ENCODE measurements at places on chromosomes 7 and 10. TPM values are rescaled to one million over a fixed set of nuclear protein-coding genes. Genes with fewer than 3 reads are reported as not detected.

- DNase-seq = no peak
- H3K27ac ChIP-seq = no peak overlapping the region
- no peaks in the 10 kb centered on the region for H3K27me3 ChIP-seq
- H3K4me1 ChIP-seq = no peaks in the 10 kb centered on the region
These were observed 298.7 kb downstream of the THSD7A start for GRCh38 chr7:11533229-11533820.

DNA sequence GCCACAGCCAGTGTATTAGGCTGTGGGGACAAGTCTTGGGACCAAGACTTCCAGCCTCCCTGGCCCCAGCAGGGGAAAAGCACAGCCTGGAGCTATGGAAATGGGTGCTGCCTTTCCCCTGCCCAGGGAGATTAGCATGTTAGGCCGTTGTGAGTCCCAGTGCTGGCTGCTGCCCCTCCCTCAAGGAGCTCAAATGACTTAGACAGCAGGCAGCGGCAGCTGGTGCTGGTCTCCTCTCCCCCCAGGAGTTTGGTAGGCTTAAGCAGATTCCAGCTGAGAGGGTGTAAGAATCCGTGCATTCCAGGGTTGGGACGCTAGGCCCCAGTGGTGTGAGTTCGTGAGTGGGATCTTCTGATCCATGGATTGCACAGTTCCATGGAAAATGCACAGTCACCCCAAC is 301.5 kb upstream of the PHF14 start:
- H3K36me3 ChIP-seq = no peaks in the 10 kb centered on the region
- no peak overlapping the region for H3K27ac ChIP-seq
- H3K27me3 ChIP-seq = no peaks in the 10 kb centered on the region
- no peaks in the 10 kb centered on the region for H3K4me1 ChIP-seq

DNA sequence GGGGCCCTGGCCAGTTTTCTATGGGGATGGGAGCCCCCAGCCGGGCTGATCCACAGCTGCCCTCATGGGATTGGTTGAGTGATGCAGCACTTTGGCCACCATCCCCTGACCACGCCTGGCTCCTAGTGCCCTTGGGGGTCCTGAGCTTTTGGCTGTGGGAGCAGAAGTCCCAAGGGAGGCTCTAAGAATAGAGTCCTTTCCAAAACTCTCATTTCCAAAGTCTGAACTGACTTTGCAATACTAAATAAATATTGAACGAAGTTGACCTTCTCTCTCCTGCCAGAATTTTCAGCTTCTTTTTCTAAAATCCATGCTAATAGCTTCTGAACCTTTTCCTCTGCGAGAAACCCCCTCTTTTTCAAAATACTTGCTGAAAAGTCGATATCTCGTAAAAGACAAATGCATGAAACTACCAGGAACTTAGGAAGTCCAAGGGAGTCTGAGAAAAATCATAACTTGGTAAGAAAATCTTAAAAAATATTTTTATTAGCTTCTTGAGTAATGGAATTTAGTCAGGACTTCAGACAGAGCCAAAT is 62.7 kb upstream of the IGFBP3 start:
- no peak overlapping the region for H3K4me3 ChIP-seq
- H3K27ac ChIP-seq = no peak overlapping the region
- H3K4me1 ChIP-seq = no peaks in the 10 kb centered on the region
- no peaks in the 10 kb centered on the region for H3K36me3 ChIP-seq
- DNase-seq = no peak

GRCh38 chr7:131616487-131617200 is 60.2 kb upstream of the PODXL start:
- peaks cover 6% of the 10 kb centered on the region for H3K27me3 ChIP-seq
- H3K4me1 ChIP-seq = no peaks in the 10 kb centered on the region
- DNase-seq = no peak
- no peak overlapping the region for H3K27ac ChIP-seq
- no peaks in the 10 kb centered on the region for H3K36me3 ChIP-seq
- H3K4me3 ChIP-seq = no peak overlapping the region

Gene SUMF2
- 118 TPM for total RNA-seq

Gene PNLIP
- not detected for total RNA-seq
